ENCODE measurements at places on chromosomes 2 and 18.

- DNase-seq = no peak
Observed at GRCh38 chr2:145807554-145807953, 1287.6 kb upstream of the ZEB2 start.

DNA sequence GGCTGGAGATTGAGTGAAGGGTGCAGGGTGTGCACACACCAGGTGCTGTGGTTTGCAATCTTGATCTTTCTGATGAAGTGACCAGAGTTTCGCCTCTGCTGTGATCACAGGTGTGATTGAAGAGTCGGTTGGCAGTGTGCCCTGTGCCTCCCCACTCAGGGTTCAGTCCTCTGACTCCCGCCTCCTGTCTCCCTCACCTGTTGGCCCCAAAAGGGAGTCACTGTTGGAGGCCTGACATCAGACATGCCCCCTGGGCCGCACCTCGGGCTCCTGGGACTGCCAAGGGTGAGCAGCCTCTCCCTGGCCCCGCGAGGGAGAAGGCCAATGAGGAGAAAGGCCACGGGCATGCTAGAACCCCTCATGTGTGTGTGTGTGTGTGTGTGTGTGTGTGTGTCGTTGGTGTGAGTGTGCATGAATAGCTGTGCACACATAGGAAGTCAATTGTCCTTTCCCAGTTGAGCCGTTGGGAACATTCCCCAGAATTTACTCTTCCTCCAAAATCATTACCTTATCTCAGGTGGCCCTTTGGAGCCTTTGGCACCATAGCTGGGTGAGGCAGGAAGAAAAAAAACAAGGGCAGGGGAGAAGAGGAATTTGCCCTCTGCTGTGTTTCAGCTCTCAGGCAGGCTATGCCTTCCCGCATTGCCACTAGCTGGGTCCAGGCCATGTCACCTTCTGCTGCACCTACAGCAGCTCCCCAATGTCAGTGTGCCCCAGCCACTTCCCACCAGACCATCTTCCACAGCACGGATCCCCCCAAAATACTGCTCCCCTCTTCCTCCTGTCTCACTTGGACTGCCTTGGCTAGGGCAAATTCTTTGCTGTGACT is 78.1 kb upstream of the LAPTM4A start:
- no peak for DNase-seq

GRCh38 chr18:9561759-9562158 is 52.6 kb downstream of the PPP4R1 start:
- DNase-seq = no peak

DNA sequence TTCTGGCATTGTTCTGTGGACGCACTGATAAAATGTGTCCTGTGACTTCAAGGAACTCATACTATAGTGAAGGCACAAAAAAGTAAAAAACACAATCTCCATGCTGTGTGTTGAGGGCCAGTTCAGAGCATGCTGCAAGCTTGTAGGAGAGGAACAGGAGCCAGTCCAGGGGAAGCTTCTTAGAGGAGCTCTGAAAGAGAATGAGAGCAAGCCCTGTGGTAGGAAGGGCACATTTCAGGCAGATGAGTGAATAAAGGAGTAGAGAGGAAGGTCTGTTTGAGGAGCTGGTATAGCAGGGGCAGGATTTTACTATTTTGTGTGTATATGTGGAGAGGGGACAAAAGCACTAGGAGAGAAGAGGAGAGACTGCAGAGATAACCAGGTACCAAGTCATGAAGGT is 478.3 kb downstream of the ZEB2 start:
- no peak for DNase-seq

GRCh38 chr2:54770676-54771075 is 47.2 kb downstream of the EML6 start:
- no peak for DNase-seq

DNA sequence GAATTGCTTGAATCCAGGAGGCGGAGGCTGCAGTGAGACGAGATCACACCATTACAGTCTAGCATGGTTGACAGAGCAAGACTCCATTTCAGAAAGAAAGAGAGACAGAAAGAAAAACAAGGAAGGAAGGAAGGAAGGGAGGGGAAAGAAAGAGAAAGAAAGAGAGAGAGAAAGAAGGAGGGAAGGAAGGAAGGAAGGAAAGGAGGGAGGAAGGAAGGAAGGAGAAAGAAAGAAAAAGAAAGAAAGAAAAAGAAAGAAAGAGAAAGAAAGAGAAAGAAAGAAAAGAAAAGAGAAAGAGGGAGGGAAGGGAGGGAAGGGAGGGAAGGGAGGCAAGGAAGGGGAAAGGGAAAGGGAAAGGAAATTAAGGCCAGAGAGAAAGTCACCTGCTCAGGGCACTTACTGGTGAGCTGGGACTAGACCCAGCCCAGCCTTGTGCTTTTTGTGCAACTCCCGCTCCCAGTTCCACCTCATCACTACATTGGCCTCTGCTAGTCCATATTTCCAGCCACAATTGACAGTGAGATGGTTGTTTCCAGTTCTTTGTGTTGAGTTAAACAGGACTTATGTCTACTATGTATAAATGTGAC is 35.7 kb downstream of the MOGAT1 start:
- no peak for DNase-seq

- DNase-seq = no peak
Observed at GRCh38 chr18:45688833-45689232, 35.1 kb upstream of the SLC14A1 start.

GRCh38 chr2:192286093-192286701 is 91.5 kb upstream of the TMEFF2 start:
- DNase-seq = no peak

DNA sequence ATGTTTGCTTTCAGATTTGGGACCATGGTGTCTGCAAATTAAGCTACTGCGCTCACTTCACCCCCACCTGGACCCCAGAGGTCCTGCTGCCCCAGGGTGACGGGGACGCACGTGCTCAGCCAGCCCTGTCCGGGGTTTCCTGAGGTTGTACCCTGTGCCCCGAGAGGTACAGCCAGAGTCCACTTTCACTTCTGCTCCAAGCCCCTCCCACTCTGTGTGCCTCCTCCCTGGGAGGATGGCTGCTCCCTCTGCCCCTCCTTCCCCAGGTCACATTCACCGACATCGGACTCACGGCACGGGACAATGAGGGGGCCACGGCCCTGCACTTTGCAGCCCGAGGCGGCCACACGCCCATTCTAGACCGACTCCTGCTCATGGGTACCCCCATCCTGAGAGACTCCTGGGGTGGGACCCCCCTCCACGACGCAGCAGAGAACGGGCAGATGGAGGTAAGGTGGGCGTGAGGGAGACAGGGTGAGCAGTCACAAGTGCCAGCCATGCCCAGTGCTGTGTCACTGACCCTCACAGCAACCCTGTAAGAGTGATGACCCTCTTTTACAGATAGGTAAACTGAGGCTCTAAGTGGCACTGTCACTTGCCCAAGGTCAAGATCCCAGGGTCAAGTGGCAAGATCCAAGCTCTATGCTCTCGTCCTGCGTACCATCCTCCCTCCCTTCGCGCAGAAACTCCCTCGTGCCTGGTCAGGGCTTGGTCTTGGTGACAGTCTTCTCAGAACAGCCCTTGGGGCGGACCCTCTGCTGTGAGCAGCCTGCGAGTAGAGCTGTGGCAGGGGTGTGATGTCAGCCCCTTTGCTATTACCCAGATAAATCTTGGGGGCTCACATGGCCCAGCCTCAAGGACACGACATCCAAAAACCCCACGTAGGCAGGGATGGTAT is 7.6 kb downstream of the ESPNL start:
- DNase-seq = no peak

- DNase-seq = no peak
Observed at GRCh38 chr2:36594849-36595248, 3.1 kb downstream of the FEZ2 start.

Data from suprapubic skin (tissue), 4 donors.